ENCODE measurements at places on chromosomes 6 and 20.

DNA sequence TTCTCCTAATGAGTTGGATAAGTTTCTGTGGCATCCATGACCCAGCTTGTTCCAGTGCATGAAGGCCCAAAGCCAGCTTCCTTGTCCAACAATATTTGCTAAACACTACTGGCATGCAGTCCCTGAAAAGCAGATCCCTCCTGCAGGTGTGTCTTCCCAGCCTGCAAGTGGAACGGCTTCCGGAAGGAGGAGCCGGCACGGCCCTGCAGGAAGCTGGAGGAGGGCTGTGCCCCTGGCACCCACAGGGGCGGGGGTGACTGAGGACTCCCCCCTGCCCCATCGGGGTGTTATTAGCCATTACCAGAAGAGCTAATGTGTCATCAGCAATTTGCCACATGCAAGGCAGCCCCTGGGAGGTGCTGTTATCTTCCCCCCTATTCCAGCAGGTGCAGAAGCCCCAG is 27.4 kb downstream of the NPEPL1 start:
- DNase-seq, result no peak

GRCh38 chr6:108476847-108477430 is 83.8 kb upstream of the FOXO3 start:
- DNase-seq, result no peak

DNA sequence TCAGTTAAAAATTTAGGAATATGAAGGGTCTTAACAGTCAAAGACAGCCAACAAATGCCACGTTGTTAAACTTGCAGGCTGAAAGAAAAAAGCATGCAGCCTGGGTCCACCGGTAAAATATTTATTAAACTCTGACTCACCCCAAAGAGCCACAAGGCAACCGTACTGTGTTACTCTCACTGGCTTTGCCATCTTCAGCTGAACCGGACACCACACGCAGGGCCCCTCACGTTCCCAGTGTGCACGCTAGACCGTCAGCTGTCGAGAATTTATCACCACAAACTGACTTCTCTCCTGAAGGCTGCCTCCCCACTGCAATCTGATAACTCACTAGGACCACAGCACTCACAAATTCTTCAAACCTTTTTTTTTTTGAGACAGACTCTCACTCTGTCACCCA is 30.7 kb downstream of the HUS1B start:
- no peak for DNase-seq

- no peak for DNase-seq
Observed at GRCh38 chr6:130434174-130434873, 68.5 kb downstream of the TMEM200A start.

GRCh38 chr20:59176812-59177211 is 13.2 kb downstream of the ZNF831 start:
- no peak for DNase-seq

GRCh38 chr6:125824946-125825771 is 34.4 kb downstream of the NCOA7 start:
- DNase-seq, result no peak

DNA sequence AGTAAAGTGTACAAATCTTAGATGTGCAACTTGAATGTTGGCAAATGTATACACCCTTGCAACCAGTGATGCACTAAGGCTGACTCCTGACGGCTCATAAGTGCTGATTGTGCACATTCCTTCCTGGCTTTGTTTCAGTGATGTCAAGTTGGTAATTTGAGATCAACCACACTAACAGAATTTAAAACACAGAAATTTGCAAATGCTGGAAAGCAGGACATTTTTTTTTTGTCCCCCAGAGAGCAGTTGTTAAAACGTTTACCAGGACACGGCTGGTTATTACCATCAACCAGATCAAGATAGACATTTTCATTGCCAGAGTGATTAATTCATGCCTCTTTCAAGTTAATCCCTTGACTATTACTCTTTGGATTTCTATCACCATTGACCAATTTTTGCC is 735.6 kb downstream of the RFPL4B start:
- no peak for DNase-seq

DNA sequence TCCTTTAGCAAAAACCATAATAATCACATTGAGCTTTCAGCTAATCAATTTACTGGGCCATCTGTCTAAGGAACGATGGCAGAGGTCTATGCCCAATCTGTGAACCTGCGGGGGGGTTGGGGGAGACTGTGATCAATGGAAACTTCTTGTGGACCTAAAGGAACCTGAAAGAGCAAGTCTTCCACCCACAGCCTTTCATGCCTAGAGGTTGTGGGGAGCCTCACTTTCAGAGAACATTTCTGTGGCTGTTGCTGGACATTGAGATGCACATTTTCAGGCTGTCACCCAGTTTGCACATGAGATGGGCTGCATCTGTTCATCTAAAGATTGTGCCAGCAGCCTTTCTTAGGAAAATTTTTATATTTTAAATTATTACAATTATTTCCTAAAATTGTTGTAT is 310.0 kb upstream of the SPTLC3 start:
- DNase-seq, result no peak

- no peak for DNase-seq
Observed at GRCh38 chr20:46938434-46938833, 43.8 kb downstream of the EYA2 start.

GRCh38 chr6:24272553-24272952 is 85.3 kb downstream of the DCDC2 start:
- DNase-seq, result no peak

DNA sequence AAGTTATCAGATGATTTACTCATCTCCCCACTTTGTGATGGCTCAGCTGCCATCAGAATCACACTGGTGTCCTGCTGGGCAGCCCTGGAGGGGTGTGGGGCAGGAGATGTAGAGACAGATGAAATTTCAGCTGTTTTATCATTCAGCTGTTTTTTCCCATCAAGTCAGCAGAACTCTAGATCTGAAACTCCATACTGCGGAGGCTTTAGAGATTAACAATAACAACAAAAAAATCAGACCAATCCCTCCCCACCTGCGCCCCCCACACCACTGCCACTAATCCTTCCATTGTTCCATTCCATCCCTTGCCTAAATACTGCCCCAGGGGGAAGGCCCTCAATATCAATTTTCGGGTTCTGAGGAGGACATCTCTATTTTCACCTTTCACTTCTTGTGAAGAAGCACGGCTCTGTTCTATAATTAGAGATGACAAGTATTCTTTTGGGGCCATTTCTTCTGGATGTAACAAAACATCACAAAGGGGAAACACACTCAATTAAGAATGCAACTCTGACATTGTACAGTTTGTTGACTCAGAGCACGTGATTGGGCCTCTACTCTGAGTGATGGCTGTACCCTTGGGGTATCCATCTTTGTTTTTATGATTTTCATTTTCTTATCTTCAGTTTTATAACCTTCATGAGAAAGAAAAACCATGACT is 396.3 kb downstream of the ZFAND3 start:
- no peak for DNase-seq

GRCh38 chr6:46618726-46619125 is 33.9 kb downstream of the CYP39A1 start:
- DNase-seq, result no peak

Data from AML-193 (cell line).